Gastrocnemius medialis (tissue), 4 donors: ENCODE measurements at places on chromosomes 6 and 20.

DNA sequence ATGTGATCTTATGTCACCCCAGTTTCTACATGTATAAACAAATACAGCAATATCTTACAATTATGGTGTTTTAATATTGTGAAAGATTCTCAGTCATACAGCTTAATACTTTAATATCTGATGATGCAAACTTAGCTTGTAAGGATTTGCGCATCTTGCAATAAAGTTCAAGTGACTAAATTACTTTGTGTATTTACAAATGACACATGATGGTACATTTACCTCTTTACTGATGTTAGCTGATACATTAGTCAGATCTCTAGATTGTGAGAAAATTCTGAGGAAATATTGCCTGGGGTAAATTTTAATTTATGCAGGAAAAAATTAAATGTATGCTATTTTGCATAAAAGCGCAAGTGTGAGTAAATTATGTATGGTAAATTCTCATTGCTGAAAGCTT is 418.8 kb upstream of the MMS22L start:
- no peak for DNase-seq

GRCh38 chr6:17036065-17036393 is 65.8 kb upstream of the STMND1 start:
- no peak for DNase-seq

GRCh38 chr20:22818636-22819035 is 216.5 kb upstream of the SSTR4 start:
- DNase-seq, result no peak

GRCh38 chr6:81814370-81815076 is 62.0 kb upstream of the TENT5A start:
- no peak for DNase-seq

- no peak for DNase-seq
Measured at GRCh38 chr20:23151008-23151703, 65.0 kb upstream of the CD93 start.

- DNase-seq, result no peak
Measured at GRCh38 chr6:72936766-72937559, 288.3 kb downstream of the KHDC1L start.

- DNase-seq, result no peak
Measured at GRCh38 chr6:23013776-23014175, 444.4 kb downstream of the HDGFL1 start.

DNA sequence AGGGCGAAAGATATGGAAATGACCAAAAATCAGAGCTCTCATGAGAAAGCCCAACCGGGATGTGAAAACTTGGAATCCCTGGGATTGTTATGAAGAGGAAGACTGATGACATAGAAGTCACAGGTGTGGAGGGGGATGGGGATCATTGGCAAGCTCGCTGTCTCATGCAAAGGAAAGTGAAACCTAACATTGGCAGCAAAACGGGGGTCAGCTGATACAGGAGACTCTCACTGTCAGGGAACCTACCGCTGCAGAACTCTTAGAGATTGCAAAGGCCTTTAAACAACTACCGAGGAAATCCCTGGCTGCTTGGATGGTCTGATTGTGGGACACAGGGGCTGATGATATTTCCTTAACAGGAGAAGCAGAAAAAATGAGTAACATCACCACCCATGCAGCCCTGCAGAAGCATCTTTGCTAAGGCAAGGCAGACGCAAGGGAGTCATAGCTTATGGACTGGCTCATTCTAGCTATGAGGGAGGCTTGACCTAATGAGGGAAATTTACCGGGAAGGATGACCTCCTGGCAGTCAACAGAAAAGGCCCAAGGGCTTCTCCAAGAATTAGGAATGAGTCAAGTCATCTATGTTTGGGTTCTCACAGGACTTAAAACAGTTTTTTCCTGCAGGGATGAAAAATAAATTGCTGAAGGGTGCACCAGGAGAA is 7.0 kb downstream of the MUC21 start:
- DNase-seq, result peak; percentile 27

DNA sequence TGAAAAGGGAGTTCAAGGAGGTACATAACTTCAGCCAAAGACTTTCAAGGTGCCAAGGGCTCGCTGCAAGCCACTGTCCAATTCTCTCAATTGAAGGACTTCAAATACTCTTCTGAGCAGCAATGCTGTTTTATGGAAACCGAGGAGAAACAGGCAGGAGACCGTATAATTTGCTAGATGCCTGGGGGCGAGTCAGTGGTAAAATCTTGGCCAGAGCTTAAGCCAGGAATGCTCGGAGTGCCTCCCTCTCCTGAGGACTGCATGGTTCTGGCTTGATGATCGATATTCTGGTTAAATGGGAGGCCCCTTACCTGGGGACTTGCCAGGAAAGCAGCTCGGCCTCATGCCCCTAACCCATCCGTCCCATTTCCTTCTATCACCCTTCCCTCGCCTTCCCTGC is 35.8 kb upstream of the NOP56 start:
- no peak for DNase-seq

GRCh38 chr6:72245565-72245964 is 359.2 kb downstream of the RIMS1 start:
- DNase-seq, result no peak

GRCh38 chr6:170279977-170280688 is 10.7 kb downstream of the DLL1 start:
- peak; percentile 66 for DNase-seq

DNA sequence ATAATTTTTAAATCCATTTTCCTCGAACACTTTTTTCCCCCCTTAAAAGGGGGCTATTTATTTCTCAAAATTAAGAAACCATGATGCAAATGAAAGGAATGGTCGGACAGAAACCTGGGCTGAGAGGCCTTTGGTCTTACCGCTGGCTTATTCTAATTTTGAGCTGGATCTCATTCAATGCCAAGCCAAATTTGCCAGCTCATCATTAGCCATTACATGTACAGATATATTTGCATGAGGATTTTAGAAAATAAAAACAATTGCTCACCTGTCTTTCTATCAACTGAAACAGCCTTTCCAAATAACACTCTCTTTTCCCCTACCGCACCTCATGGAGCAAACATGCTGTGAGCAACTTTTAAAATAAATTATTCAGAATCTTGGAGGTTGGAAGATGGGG is 219.5 kb upstream of the DTNBP1 start:
- DNase-seq, result no peak

DNA sequence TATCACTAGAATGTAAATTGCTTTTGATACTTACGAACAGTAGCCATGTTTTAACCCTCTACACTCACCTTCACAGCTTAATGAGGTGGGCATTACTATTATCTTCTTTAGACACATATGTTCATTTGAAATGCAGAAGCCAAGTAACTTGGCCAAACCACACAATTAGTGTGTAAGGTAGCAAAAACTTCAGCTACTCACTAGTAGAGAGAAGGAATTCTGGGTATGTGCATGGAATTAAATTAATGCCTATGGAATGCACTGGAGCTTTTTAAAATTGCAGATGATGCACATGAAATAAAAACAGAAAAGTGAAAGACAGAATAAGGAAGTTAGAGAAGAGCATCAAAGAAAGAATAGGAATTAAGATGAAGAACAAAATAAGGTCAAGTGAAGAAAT is 494.0 kb downstream of the ADGRB3 start:
- DNase-seq, result no peak

DNA sequence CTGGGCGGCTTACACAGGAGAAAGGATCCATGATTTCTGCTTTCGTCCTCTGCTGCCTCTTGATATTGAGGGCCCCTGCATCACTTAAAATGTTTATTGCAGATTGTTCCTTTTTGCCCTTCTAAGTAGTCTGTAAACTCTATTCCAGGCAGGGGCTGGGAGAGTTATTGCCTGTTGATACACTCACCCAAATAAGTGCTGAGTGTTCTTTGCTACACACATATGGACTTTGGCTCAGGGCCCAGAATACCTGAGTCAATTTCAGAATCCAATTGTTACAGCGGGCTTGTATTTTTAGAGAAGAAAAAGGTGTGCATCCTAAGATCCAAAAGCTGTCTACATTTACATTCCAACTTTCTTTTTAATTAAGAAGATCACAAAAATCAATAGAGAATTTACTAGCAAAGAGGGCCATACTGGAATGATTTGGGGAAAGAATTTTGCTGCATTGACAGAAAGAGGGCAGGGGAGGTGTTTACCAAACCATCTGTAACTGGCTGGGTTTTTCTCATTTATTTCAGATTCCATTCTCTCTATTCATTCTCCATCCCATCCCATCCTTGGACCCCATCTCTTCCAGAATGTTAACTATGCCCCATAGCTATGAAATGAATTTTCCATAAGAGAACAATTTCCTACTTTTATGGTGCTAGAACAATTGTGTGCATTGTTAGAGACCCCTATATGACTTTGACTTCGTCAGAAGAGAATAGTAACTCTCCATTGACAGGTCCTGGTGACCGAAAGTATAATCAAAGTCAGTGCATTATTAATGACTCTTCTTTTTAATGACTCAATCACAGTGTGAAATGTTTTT is 959.9 kb upstream of the FLRT3 start:
- no peak for DNase-seq

DNA sequence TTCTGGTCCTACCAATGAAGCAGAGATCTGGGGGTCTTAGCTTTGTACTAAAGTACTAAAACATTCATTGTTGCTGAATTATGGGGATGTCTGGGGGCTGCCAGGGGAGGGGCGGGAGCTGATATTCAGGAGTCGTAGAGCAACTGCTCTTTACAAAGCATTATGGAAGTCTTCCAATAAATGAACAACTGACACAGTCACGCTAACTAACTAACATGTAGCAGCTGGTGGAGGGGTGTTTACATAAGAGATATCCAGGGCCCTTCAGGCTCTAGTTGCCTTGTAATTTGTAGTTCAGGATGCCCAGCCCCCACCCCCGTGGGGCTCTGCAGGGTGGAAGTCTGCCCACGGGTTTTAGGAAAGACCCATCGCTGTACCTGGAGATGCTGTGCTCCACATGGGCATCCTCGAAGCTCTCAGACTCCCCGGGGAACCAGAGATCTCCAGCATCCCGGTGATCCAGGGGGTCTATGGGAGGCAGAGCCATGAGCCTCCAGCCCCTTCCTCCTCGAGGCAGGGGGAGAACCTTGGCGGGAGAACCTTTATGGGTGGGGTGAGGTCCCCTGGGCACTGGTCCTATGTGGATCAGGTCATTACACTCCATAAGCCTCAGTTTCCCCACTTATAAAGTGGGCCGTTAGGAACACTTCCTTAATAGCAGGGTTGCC is 3.4 kb downstream of the TREM2 start:
- DNase-seq, result no peak

DNA sequence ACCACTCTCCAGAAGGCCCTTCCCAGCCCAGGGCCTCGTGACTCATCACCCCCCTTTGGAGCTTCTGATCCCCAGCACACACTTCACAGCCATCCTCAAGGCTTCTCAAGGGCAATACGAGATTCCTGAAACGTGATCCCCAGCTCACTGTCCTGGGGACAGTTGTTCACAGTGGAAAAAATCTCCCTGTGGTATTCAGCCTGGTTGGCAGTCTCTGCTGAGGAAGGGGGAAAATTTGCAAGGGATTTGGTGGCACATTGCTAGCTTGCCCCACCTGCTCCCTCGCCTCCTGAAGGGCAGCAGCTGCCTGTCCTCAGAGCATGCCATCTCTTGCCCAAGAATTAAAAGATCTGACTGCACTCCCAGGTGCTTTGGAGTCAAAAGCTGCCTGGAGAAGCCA is 20.7 kb upstream of the PKHD1 start:
- DNase-seq, result peak; percentile 83
